ENCODE measurements at places on chromosomes 2 and 18.

- DNase-seq: no peak
These were observed 48.4 kb upstream of the BCL2L11 start for GRCh38 chr2:111072220-111072871.

GRCh38 chr2:216160786-216161185 is 51.6 kb downstream of the XRCC5 start:
- no peak for DNase-seq

GRCh38 chr2:47867205-47867604 is 39.1 kb downstream of the FBXO11 start:
- DNase-seq: no peak

GRCh38 chr18:26004832-26005231 is 85.6 kb downstream of the SS18 start:
- DNase-seq: no peak

DNA sequence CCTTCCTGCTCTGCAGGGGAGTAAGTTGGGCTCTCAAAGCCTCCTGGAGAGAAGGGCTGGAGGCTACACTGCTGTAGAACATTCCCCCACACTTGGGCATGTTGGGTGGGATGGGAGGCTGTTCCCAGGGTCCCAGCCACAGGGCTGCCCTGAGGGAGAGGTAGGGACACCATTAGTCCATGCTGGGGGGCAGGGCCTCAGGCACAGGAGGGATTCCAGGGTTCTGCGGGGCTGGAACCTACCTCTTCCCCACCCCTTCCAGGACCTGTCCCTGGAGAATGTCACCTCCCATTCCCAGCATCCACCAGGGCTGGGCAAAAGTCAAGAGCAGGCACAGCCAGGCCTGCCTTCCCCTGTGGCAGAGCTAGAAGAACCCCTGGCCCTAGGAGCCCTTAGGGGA is 6.9 kb upstream of the ADRA2B start:
- DNase-seq: no peak

GRCh38 chr2:150174971-150175421 is 312.5 kb downstream of the RND3 start:
- DNase-seq: no peak

Data from stimulated activated CD8-positive, alpha-beta memory T cell treated with anti-CD3 and anti-CD28 coated beads, Interleukin-4, amount 100 ng/mL, for 1 hour (primary cell).